AG08395 (cell line): ENCODE measurements at places on chromosomes 4 and X.

GRCh38 chr4:40055863-40056715 lies 561 bp upstream of the N4BP2 start:
- DNase-seq = peak; percentile 79

- no peak for DNase-seq
Measured at GRCh38 chr4:185529413-185529812, 5.9 kb downstream of the PDLIM3 start.

DNA sequence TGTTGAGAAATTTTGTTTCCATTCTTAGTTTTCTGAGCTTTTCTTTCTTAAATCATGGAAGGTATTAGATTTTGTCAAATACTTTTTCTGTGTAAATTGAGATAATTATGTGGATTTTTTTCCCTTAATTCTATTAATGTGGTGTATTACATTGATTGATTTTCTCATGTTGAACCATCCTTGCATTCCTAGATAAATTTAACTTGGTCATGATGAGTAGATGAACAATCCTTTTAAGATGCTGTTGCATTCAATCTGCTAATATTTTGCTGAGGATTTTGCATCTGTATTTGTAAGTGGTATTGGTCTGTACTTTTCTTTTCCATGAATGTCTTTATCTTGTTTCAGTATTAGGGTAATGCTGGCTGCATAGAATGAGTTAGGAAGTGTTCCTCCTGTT lies 20.3 kb upstream of the CTBP1 start:
- DNase-seq = no peak

- no peak for DNase-seq
Measured at GRCh38 chr4:184003433-184003832, 98.3 kb downstream of the STOX2 start.

DNA sequence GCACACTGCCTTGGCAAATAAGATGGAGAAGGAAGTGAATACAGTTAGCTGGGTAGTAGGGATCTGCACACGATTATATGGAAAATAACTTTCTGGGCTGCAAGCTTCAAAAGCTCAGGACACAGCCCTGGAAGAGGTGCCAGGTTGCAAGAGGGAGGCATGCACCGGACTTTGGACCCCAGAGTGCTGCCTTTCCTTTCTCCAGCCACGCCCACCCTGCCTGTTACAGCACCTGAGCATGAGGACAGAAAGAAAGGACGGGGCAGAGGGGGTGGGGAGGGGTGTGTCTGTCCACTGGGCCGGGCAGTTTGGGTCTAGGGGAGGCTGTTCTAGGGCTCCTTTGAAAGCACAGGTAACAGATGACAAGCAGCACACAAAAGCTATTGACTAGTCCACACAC lies 152.8 kb downstream of the ENPP6 start:
- no peak for DNase-seq
